NCI-H446 treated with DMSO at 0.1 percent for 48 hours (cell line): ENCODE measurements at places on chromosomes 4 and X.

DNA sequence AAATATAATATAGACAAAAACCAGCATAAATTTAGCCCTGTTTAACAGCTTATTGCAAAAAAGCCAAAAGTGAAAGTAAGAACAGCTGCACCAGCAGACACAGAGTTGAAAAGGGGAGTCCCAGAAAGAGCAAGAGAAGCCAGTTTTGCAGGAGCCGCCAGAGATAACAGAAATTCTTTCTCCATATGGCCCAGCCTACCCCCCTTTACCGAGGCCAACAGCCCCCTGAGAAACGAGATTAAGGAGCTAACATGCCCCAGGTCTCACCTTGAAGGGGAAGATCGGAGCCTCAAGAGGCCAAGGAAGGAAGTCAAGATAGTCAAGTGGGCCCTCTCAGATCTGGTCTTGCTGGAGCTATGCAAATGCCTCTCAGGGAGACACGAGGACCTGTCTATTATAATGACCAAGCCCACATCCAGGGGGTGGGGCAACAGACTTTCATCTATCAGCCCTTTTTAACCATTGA, 4.8 kb downstream of the ACOX3 start:
- no peak for DNase-seq

DNA sequence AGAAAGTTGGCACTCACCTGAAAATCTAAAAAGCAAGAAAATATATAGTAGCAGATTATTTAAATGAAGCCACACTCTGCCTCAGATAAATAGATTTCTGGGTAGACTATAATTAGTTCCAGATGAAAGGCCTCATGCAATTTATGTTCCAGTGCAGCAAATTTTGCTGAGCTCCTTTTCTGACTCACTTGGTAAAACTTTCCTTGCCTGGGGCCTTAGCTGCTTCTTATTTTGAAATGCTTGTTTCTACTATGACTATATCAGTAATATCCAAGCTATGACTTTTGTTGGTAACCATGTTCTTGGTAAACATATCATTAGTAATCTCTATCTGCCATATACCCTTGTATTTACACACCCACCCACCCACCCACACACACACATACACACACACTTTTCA, 961.8 kb downstream of the SH3BGRL start:
- no peak for DNase-seq

DNA sequence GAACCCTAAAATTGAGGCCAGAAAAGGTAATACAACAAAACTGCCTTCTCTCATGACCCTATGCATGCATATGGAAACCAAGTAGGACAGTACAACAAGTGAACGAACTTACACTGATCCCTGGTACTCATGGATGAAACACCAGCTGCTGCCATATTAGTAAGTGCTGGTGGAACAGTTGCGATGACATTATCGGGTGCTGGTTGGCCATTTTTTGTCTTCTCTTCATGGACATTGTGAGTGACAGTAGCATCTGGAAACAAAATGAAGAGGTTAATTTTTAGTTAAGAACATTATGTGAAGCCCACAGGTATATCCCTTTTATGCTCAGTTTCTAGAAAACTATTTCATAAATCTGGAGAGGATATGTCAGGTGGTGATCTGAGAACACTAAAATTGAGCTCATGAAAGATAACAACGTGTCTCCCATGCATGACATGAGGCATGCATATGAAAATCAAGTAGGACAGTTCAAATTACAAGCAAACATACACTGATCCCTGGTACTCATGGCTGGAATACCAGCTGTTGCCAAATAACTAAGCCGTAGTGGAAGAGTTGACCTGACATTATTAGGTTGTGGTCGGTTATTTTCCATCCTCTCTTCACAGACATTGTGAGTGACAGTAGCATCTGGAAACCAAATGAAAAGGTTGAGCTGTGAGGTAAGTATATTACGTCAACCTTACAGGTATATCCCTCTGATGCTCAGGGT, 74.2 kb upstream of the CT45A1 start:
- no peak for DNase-seq

GRCh38 chrX:77795124-77795523, 9.1 kb upstream of the ATRX start:
- no peak for DNase-seq

GRCh38 chr4:22688236-22688635, 4.5 kb upstream of the GBA3 start:
- DNase-seq = no peak

DNA sequence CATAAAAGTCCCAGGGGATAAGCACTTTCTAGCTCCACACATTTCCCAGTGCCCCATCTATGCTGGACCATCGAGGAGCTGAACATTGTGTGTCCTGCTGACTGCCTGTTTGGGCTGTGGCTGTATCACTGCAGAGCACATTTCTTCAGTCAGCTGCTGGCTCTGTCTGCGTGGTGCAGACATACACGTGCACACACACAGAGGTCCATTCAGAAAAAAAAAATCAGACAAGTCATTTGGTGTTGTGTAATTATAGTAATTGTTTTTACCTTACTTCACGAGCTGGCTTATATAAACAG, 1.1 kb upstream of the PDLIM3 start:
- DNase-seq = no peak

DNA sequence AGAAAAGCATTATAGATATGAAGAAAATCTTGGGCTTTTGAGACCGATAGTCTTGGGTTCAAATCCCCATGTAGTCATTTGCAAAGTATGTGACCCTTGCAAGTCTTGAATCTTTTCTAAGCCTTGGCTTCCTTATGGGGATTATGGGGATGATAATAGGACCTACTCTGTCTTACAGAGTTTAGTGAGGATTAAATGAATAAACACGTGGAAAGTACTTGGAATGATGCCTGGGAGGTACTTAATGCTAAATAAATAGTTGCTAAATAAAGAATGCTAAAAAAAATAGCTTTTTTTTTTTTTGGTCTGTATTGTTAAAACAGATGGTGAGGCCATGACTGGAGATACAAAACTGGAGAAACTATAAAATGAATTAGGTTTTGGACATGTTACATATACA, 292.7 kb downstream of the GPAT3 start:
- DNase-seq = no peak

DNA sequence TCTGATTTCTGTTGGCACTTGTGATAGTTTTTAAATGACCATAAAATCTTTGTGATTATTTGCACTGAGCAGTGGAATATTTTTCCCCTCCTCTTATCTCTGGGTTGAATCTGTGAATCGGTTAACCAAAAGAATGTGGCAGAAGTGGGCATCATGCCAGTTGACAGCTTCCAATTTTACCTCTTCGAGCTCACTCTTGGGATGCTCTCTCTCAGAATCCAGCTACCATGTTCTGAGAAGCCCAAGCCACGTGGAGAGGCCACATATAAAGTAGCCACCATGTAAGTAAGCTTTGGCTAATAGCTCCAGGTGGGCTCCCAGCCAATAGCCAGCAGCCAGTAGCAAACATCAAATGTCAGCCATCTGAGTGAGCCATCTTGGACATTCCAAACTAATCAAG, 12.9 kb upstream of the WDR19 start:
- no peak for DNase-seq

DNA sequence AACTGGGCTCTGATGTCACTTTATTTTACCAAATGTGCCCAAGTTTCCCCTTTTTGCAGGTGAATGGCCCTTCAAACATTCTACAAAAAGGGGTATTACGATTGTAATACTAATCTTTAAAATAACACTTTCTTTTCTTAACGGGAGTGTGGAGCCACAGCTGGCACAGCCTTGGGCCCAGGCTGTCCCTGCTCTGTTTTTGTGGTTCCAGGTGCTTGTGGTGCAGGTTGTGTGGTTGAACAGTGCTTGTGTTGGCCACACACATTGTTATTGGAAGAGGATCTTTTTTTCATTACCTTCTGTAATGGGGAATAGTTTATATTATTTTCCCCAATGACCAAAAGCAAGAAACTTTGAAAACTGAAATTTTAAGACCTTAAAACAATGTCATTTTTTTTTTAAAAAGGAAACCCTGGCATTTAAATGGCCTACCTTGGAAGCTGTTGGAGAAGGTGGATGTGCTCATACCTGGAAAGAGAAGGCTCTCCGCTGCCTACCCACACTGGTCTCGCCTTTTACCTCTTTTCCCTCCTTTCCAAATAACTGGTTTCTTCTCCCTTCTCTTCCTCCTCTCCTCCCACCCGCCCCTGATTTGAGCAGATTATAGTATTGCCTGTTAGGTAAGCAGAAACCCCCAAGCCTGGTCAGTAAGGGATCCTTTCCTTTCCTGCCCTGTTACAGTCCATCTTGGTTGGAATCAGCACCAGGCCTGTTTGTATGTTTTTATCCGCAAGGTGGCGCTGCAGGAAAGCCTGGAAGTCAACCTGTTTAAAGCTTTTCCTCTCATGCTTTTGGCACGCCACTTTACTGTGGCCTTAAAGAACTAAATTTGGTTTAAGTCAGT, 28.6 kb downstream of the HADH start:
- DNase-seq = peak; percentile 16

GRCh38 chr4:11505221-11505971, 76.7 kb upstream of the HS3ST1 start:
- no peak for DNase-seq

DNA sequence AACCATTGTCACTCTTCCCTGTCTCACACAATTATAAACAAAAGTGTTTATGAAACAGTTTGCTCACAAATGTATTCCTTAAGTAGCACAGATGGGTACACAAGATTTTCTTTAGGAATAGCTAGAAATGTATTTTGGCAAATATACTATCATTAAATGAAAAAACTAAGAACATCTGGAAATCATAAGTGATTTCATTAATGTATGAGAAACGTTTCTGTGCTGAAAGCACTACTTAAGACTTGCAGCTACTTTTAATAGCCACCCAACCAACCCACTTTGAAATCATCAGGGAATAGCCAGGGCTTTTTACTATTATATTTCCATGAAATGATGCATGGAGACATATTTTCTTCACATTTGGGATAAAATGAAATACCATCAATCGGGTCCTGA, 62.3 kb upstream of the NAP1L5 start:
- DNase-seq = no peak

- DNase-seq = no peak
Observed at GRCh38 chrX:46595084-46595483, 21.5 kb downstream of the CHST7 start.

- DNase-seq = no peak
Observed at GRCh38 chrX:34879886-34880285, 62.7 kb upstream of the FAM47B start.

- DNase-seq = no peak
Observed at GRCh38 chr4:26879805-26880204, 19.2 kb downstream of the STIM2 start.

- no peak for DNase-seq
Observed at GRCh38 chrX:11739776-11740175, 18.3 kb upstream of the MSL3 start.

GRCh38 chr4:127555106-127555505, 77.7 kb upstream of the INTU start:
- no peak for DNase-seq

DNA sequence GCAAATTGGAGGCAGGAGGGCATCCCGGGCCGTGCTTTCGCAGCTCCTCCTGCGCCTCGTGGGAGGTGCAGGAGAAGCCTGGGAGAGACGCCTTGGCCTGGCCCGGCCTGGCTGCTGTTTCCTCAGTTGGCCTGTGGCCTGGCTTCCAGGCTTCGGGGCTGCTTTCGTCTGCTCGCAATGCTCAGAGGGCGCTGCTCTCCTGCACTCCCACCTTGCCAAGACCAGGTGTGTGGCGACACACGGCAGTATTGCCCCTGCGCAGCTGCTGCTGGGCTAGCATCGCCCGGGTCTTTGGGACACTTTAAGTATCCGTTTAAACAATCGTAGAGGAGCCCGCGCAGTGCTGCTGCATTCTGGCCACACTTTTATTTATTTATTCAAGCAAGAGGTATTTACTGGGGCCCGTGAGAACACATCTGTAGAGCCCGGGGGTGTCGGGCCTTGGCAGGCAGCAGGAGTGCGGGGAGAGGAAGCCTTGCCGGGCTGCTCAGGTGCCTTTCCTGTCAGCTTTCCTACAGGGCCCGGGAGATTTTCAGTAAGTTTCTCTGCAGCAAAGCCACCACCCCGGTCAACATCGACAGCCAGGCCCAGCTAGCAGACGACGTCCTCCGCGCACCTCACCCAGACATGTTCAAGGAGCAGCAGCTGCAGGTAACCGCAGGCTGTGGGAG, 26.2 kb upstream of the HGFAC start:
- DNase-seq = no peak

DNA sequence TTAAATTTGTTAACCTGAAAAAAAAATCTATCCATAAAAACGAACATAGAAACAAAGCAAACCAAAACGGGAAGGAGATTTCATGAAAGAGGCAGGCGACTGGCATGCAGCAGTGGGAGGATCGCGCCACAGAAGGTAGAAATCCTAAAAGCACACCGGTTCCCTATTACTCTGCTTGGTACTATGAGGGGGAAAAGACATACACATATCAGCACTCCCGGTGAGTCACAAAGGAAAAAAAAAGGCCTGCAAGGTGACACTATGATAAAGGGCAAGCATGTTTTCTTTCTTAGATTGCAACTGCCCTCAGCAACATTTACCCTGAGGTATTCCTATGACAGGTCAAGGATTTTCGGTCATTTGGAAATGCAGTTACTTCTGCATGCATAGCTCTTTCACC, 60.6 kb upstream of the NAP1L5 start:
- DNase-seq = no peak

GRCh38 chr4:86493460-86493859, 100.7 kb upstream of the PTPN13 start:
- DNase-seq = no peak

- no peak for DNase-seq
Observed at GRCh38 chr4:97593248-97593647, 550.0 kb downstream of the STPG2 start.

- no peak for DNase-seq
Observed at GRCh38 chr4:163384434-163384833, 40.7 kb downstream of the NPY5R start.

GRCh38 chr4:82108506-82108905, 265.3 kb downstream of the HNRNPD start:
- no peak for DNase-seq

- no peak for DNase-seq
Observed at GRCh38 chrX:97401154-97401553, 517.4 kb downstream of the RPA4 start.

DNA sequence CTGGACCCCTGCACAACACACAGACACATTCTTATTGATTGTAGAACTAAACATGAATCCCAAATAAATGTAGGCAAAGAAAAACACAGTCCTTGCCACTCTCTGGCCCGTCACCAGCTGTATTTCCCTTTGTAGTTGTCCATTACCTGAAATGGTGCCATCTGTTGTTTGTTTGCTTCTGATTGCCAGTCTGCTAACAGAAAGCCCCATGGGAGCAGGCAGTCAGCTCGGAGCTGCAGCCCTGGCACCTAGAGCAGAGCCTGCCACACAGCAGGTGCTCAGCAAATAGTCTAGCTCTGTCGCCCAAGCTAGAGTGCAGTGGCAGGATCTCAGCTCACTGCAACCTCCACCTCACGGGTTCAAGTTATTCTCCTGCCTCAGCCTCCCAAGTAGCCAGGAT, 28.9 kb downstream of the CPLX1 start:
- DNase-seq = peak; percentile 46

GRCh38 chr4:68407868-68408190, 39.4 kb upstream of the TMPRSS11E start:
- DNase-seq = no peak
